NCI-H2171 (cell line): ENCODE measurements at places on chromosomes 1 and 21.

DNA sequence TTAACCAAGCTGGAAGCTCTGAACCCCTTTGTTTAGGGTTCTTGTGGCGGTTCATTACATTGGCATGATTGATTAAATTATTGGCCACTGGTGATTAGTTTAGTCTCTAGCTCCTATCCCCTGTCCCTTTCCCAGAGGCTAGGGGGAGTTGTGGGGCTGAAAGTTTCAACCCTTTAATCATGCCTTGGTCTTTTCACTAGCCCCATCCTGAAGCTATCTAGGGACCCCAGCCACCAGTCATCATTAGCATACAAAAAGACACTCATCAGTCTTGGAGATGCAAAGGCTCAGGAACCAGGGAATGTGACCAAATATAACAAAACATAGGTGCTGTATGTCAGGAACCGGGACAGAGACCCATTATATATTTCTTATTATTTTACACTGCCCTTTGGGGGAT lies 34.7 kb upstream of the SNX27 start:
- DNase-seq = no peak

GRCh38 chr1:182718311-182718710 lies 33.9 kb upstream of the RGS8 start:
- DNase-seq = no peak

DNA sequence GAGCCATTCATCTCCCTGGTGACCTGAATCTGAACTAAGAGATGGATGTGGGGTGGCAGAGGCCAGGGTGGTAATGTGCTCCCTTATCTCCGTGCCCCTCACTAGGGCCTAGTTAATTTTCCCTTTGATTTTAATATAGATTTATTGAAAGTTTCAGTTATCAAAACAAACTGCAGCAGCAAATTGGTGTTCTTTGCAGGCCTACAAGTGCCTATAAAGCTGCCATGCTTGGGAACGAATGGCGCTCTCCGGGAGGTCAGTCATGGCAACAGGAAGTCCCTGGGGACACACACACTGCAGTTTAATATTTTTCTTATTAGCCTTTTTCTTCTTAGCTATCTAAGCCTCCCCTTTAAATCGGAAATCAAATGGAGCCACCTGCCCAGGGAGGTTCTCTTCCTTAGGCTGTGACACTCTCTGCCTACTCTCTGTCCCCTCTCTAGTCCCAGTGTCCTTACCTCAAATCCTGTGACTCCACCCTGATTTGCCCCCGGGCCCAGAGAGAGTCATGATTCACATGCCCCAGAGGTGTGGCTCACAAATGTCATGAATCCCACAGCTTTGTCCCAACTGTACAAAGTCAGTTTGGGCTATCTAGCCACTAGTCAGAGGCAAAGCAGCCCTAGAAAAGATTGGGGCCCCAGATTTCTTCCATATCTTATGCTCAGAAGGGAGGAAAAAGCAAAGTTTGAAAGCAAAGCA lies 4.3 kb upstream of the ERI3 start:
- DNase-seq = no peak

DNA sequence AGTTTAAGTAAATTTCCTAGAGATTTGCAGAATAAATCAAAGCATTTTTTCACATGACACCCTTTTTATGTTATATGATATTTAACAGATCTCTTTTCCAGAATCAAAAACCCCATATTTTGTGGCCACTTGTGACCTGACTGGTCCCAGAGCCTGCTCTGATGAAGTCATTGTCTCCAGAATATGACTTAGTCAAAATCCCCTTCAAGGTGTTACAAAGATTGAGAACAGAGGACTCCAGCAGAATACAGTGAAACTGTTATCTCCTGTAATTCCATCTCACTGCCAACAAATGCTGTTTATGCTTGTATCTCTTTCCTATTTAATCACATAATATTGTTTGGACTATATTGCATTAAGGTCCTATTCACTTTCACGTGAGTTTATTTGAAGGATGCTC lies 25.6 kb downstream of the RGS1 start:
- no peak for DNase-seq

DNA sequence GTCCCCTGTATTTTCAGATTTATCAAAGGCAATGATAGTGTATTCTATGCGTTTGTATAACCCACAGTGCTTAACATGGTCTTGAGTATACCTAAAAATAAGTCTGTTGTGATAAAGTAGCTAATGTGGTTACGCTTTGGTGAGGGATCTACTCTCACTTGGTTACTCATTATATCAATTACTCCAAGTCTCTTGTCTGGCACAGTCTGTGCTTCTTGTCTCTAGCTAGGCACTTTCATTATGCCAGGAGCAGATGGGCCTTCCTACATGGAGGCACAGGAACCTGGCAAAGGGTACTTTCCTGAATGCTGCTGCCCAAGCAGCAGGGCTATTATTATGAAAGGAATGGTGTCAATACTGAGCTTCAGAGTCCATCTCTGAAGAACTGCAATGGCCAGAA lies 4.2 kb upstream of the PTPN22 start:
- no peak for DNase-seq

DNA sequence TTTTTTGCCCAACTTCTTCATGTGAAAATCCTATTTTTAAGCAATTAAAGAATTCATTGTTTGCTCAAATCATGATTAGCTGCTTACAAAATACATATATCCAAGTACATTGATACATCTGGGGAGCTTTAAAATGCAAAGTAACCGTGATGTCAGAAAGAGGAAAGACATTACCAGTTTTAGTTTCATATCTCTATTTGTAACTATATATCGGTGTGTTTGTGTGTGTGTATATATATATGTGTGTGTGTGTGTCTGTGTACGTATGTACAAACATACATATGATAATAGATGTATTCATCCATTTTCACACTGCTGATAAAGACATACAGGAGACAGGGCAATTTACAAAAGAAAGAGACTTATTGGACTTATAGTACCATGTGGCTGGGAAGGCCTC lies 310.1 kb downstream of the DPYD start:
- DNase-seq = no peak

DNA sequence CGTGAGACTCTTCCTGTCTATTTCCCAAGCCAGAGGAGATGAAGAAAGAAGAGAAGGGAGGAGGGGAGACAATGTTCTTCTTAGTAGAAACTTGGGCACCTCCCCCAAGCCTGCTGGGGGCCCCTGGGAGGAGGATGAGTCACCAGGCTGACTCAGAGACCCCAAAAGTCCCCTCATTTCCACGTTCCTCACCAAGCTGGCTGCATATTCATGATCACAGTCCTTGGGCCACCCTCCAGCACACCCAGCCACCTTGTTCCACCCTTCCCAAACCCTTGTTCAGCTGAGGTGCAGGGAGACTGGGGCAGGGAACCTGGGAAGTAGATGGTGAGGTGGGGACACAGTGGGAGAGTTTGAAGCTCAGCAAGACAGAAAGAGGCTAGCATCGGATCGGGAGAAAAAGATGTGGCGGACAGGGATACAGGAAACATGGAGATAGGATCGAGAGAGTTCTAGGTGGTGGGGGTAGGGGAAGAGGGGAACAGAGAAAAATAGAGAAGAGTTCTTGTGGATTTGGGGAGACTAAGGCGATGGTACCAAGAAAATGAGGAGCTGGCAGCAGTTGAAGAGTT lies 712 bp downstream of the RAB13 start:
- DNase-seq = no peak

DNA sequence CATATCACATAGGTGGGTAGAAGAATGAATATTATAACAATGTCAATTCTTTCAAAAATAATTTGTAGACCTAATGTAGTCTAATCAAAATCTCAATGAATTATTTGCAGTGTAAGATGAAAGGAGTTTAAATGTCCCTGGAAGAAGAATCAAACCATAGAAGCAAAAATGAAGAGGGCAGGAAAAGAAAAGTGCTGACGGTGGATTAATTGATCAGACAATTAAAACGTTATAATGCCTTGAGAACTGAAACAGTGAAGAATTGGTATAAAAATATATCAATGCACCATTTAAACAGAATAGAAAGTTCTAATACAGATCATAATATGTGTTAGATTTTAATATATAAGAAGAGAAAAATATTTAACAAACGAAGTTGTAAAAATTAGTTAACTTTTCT lies 109.8 kb downstream of the TYW3 start:
- DNase-seq = no peak

GRCh38 chr1:38766125-38766524 lies 93.4 kb downstream of the RRAGC start:
- no peak for DNase-seq

GRCh38 chr1:151934048-151934493 lies 24.8 kb upstream of the THEM4 start:
- peak; percentile 11 for DNase-seq

GRCh38 chr1:119659628-119660027 lies 11.6 kb upstream of the ZNF697 start:
- no peak for DNase-seq

GRCh38 chr1:112618114-112618720 lies 724 bp downstream of the ST7L start:
- DNase-seq = no peak

GRCh38 chr1:30283199-30283962 lies 440.0 kb downstream of the MATN1 start:
- no peak for DNase-seq

DNA sequence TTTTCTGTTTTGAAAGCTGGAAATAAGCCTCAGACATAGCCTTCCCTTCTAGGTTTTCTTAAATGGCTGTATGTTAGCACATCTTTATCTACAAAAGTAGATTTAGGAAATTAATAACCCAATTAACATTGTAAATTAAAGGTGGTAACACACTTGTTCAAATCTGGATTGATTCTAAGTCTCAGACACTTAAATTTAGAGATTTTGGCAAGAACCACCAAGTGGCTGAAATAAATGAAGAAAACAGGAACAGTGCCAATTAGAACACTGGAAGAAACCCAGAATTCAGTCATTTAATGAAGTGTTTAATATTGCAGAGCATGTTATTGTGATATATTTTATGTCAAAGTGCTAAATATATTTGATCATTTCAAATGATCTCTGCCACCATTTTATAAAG lies 628.2 kb downstream of the USP25 start:
- DNase-seq = no peak

DNA sequence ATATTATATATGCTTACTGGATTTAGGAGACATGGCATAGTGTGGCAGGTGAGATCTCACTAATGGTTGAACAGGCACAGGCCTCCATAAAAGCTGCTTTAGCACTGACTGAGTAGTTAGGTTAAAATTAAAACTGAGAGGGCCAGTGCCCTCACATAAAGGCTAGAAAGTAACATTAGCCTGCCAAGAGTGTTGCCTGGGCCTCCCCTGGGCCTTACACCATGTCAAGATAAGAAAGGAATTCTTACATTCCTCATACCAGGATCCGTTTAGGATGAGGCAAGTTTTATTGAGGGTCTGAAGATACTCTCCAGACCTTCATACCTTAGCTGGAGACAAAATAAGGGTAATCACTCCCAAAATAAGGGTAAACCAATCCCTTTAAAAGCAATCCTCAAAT lies 1011.8 kb downstream of the PLA2G4A start:
- DNase-seq = no peak

- DNase-seq = no peak
Measured at GRCh38 chr1:203599875-203600781, 26.5 kb upstream of the ATP2B4 start.

DNA sequence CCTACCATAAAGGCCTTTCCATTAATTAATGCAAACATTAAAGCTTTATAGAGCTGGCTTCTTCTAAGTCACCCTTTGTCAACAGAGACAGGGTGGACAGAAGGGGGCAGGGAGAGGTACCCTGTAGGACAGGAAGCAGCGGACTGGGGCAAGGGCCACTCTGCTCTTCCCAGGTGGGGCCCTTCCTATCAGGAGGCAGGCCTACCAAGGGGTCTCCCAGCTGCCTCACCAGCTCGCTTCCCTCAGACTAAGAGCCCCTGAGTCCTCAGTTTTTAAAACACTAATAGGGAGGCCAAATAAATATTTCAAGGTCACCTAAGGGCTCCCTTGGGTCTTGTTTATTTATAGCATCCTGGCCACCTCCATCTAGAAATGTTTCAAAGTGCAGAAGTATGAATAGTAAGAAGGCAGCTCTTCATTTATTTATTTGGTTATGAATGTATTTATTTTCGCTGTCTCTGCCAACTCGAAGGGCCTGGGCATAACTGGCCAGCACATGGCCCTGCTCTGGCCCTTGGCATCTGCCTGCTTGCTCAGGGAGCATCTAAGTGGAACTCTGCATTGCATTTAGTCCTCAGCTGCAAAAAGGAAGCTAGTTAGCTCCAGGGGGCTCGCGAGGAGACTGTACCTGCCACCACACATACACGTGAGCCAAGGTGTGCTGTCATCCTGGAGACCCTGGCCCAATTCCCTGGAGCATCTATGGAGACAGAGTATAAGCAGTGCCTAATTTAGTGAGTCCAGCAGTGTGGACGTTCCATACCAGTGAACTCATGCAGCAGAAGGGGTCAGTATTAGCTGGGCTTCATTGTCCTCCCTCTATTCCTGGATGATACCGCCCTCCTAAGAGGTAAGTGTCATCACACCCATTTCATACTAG lies 395.1 kb upstream of the VAMP3 start:
- DNase-seq = no peak

GRCh38 chr1:242524571-242525359 lies at the start of gene PLD5:
Gene PLD5, minus strand, starts transcription at chr1:242524697.
- peak; percentile 58 for DNase-seq

DNA sequence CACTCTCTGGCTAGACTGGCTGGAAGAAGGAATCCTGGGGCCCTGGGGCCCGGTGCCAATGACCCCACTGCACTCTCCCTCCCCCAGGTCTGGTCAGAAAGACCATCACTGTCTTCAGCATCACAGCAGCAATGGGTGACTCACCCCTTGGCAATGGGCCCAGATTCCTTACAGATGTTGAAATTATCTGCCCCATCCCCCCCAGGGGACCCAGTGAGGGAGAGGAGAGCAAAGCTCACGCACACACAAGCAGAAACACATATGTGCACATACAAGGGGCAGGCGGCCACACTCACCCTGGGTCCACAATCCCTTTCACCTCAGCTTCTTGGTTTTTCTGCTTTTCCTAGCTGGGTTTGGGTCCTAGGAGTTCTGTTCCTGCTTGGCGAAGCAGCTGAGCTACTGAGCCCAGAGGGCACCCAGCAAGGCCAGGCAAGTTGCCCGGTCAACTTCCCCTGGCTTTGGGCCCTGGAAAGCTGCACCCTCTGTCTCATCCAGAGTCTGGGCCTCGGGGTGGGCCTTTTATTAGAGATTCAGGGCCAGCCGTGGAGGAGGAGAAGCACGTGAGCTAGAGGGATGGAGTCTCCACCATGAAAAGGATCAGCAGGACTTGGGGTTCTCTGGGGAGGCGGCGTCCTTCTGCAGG lies 2.6 kb downstream of the COL16A1 start:
- DNase-seq = peak; percentile 41

DNA sequence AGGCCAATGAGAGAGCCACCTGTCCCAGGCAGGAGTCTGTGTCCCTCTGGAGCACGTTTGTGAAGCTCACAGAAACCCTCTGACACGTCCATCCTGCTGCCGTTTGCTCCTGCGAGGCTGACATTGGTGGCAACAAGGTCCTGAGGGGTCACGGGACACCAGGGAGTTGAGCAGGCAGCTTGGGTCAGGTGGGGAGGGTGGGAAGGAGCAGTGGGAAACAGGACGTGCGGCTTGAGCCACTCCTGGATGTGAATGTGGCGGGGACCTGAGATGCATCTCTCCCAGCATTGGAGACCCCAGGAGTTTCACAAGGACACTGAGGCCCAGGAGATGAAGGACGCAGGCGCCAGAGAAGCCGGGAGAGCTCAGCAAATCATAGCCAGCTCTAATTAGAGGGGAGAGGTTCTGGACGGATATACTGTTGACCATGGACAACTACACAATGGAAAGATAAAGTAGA lies 149.0 kb downstream of the PEX14 start:
- no peak for DNase-seq

- DNase-seq = no peak
Measured at GRCh38 chr1:67586596-67586995, 98.4 kb upstream of the GADD45A start.

GRCh38 chr1:158053276-158053675 lies 59.8 kb downstream of the KIRREL1 start:
- no peak for DNase-seq
